ENCODE measurements at places on chromosomes 6 and 20.

- no peak for DNase-seq
Observed at GRCh38 chr6:135665935-135666334, 168.4 kb upstream of the AHI1 start.

- no peak for DNase-seq
Observed at GRCh38 chr20:5786930-5787795, 37.0 kb downstream of the SHLD1 start.

- DNase-seq, result no peak
Observed at GRCh38 chr6:169164451-169164850, 89.2 kb downstream of the THBS2 start.

- no peak for DNase-seq
Observed at GRCh38 chr6:75223428-75223827, 17.6 kb upstream of the COL12A1 start.

- no peak for DNase-seq
Observed at GRCh38 chr6:49464691-49465090, 1.5 kb downstream of the CENPQ start.

DNA sequence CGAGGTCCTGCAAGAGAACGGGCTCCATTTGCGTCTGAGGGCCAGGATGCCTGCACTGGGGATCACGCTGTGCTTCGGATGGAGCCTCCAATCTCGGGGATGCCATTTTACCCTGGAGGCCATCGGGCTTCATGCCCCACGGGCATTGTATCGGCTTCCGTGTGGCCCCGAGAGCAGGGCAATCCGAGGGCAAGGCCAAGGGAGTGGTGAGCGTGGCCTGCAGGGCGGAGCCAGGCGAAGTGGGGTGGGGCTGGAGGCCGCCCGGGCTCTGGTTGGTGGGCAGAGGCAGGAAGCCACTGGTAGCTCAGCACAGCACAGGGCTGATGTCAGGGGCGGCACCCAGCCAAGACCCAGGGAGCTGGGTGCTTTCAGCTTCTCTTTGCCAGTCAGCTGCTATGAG is 57.5 kb upstream of the BHLHE23 start:
- no peak for DNase-seq

- no peak for DNase-seq
Observed at GRCh38 chr20:12682613-12683012, 326.2 kb upstream of the SPTLC3 start.

- no peak for DNase-seq
Observed at GRCh38 chr6:87959083-87959482, 88.6 kb upstream of the SPACA1 start.

DNA sequence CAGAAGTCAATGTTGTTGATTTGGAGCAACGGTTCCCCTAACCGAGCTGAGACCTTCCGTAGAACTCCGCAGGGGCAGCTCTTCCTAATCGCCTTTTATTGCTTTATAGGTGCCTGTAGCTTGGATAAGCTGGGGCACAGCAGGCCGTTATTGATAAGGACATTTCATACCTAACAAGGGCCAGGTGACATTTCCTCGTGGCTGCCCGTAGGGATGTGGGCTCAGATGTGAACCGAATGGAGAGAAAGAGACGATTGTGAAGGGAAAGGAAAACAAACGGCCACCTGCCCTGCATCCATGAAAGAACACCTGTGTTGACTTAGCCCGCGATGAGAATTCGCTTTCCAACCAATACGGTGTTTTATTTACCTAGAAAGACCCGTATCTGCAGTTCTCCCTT is 53.3 kb upstream of the DACT2 start:
- no peak for DNase-seq

DNA sequence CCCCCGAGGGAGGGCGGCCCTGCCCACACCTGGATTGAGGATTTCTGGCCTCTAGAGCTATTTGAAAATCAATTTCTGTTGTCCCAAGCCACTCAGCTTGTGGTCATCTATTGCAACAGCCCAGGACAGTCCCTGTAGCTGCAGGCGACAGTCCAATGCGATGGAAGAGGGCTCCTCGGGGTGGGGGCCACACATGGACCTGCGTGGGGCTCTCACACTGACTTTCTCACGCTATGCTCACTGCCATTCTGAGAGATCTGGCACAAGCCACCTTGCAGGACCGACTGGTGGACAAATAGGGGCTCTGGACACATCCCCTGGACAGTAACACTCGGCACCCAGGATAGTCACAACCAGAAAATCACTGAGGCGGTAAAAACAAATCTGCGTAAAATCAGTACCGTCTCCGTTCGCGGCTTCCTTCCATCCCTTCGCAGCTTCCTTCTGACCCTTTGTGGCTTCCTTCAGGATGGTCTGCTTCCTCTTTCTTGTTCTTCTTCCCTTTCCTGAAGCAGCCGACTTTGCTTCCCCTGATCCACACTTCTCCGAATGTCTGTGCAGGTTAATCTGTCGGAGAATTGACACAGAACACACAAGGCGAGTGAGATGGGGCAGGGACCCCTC is 21.8 kb downstream of the CTCFL start:
- no peak for DNase-seq

DNA sequence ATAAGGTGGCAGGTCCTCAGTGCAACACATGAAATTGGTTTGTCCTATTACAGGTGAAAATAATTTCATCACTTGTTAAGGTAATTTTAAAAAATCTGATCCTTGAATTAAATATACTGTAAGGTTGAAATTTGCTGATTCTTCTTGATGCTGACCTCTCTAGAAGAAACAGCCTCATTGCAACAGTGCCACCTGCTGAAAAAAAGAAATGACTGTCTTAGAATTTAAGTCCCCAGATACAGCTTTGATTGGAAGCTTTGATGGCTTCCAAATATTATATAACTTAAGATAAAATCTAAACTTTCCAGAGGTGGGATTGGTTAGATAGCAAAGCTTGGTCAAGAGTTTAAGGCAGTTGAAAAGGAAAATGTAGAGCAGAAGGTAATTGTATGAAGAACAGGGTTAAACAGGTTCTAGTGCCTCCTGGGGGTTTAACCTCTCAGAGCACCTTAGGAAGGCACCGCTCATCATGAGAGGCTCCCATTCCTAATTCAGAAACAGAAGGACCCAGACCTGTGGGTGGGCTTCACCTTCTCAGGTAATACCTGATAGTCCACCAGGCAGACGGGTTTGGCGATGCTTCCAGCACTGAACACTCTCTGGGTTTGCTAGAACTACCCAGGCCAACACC is 401.0 kb downstream of the PAX1 start:
- no peak for DNase-seq

DNA sequence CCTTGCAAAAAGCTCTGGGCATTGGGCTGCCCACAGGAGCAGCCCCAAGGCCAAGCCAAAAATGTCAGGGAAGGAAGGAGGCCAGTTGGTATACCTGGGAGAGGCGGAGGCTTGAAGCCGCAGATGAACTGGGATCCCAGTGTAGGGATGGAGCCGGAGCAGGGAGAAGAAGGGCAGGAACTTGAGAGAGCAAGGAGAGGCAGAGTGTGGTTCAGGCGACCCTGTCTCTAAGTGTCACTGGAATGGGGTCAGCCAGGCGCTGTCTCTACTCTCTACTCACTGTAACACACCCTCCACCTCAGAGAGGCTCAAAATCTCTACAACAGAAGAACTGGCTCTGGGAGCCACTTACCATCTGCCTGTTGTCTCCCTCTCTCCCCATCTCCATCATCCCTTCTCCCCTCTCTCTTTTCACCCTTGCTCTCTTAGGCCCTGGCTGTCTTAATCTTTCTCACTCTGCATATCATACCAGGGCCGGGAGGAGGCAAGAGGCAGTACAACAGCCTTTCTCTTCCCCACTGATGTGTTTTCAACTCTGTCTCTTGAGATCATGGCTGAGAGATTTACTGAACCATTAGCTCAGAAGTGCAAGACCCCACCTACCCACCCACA is 93.3 kb downstream of the CRYBG1 start:
- no peak for DNase-seq

GRCh38 chr6:141359953-141360352 is 772.8 kb upstream of the GJE1 start:
- DNase-seq, result no peak

- DNase-seq, result no peak
Observed at GRCh38 chr6:36863670-36864540, 10.7 kb downstream of the PPIL1 start.

DNA sequence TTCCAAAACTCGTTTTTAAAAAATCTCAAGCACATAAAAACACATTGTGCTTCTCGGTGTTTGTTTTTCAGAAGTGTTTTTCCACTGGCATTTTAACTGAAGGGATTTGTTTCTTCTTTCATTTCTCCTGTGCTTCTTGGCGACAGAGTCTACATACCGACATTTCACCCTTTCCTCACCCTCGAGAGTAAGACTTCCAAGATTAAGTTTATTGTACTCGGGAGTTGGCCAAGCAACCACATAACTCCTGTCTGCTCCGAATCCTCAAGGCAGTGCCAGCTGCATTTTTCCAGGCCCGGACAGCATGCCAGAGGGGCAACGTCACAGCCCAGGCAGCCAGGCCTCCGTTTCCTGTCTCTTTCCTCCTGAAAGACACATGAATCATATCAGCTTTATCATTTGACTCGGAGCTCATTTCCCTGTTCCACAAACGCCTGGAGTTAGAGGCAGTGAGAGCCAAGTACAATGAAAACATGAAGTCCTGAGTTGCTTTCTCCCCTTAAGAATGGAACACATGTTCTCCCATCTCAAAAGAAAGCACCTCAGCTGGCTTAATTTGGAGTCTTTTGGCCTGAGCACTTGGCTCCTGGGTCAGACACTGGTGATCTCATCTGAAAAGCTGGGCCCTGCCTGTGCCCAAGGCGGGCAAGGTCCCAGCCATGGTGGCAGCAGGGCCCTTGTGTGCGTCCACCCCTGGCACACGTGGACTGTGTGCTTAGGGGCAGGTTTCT is 23.2 kb upstream of the FAM50B start:
- DNase-seq, result no peak

Measured in activated T-helper 1 cell treated with Interleukin-2 at 50 U/mL for 16 hours (primary cell).